ENCODE measurements at places on chromosomes 6 and 20. TPM values are rescaled to one million over a fixed set of nuclear protein-coding genes. Genes with fewer than 3 reads are reported as not detected.

Gene MARCKS
- 59.5 TPM for polyA plus RNA-seq

Gene IL17A
- not detected for polyA plus RNA-seq

Gene RBM24
- polyA plus RNA-seq, result 6.6 TPM

Gene PDYN
- polyA plus RNA-seq, result not detected

Gene DEFB124
- not detected for polyA plus RNA-seq

Gene ZNF334
- 0.08 TPM for polyA plus RNA-seq

Gene ALDH5A1
- 0.51 TPM for polyA plus RNA-seq

Gene NHSL1
- 25.2 TPM for polyA plus RNA-seq

Gene CRISP3
- not detected for polyA plus RNA-seq

Gene SIGLEC1
- polyA plus RNA-seq, result not detected

Gene HSPA12B
- 3.6 TPM for polyA plus RNA-seq

Gene PERP
- polyA plus RNA-seq, result 18.8 TPM

Gene OR12D2
- not detected for polyA plus RNA-seq

Gene KIF25
- not detected for polyA plus RNA-seq

Gene CARMIL1
- 1.6 TPM for polyA plus RNA-seq

Gene CCN5
- 0.03 TPM for polyA plus RNA-seq

Gene HEY2
- 0.07 TPM for polyA plus RNA-seq

Gene GSTA3
- polyA plus RNA-seq, result not detected

Measured in endothelial cell of umbilical vein (primary cell).